T-cell (primary cell): ENCODE measurements at places on chromosomes 16 and 17. TPM values are rescaled to one million over a fixed set of nuclear protein-coding genes. Genes with fewer than 3 reads are reported as not detected.

GPR179 gene
- total RNA-seq, result not detected

ACLY gene
- total RNA-seq, result 69.1 TPM

CSH2 gene
- not detected for total RNA-seq

CFAP52 gene
- total RNA-seq, result not detected

SPATA32 gene
- not detected for total RNA-seq

SMTNL2 gene
- not detected for total RNA-seq

CLEC18B gene
- total RNA-seq, result 6.2 TPM

PRAC1 gene
- total RNA-seq, result not detected
